T-cell (primary cell): ENCODE measurements at places on chromosomes 16 and 17.
A peak's percentile ranks its signal among the peaks of the same experiment; 100 is the strongest.

GRCh38 chr16:85798901-85799496 is 345 bp downstream of the EMC8 start:
- peak; percentile 45 for DNase-seq

DNA sequence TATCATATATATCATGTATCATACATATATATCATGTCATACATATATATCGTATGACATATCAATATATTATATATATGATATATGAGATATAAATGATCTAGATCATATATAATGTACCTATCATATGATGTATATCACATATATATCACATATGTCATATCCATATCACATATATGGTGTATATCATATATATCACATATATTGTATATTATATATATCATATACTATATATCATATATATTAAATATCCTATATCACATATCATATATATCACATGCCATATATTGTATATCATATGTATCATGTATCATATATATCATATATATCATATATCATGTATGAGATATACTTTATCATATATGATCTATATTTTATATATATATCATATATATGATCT is 355.9 kb upstream of the RBFOX1 start:
- DNase-seq, result no peak

DNA sequence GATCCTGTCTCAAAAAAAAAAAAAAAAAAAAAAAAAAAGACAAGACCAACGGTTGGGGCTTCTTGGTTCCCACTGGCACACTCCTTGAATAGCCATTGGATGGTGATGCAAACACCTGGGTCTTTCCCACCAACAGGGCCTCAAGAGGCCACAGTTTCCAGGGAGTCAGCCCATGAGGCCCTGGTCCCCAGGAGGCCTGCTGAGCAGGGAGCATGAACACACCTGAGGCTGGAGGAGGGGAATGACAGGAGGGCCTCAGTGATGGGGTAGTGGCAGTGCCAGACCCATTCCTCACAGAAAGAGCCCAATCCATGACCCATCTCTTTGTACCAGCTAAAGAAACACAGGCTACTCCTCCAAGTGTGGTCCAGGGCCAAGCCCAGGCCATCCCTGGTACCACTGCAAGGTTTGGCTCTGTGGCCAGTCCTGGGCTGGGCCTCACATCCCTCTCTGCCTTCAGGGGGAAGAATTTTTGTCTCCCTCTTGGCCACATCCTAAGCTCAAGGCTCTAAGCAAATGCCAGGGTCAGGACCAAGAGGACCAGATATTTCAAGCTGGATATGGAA is 13.9 kb downstream of the ARL2BP start:
- DNase-seq, result no peak

- DNase-seq, result no peak
Observed at GRCh38 chr16:56163089-56163488, 28.2 kb upstream of the GNAO1 start.

- no peak for DNase-seq
Observed at GRCh38 chr16:58032710-58033293, 7.2 kb downstream of the MMP15 start.

DNA sequence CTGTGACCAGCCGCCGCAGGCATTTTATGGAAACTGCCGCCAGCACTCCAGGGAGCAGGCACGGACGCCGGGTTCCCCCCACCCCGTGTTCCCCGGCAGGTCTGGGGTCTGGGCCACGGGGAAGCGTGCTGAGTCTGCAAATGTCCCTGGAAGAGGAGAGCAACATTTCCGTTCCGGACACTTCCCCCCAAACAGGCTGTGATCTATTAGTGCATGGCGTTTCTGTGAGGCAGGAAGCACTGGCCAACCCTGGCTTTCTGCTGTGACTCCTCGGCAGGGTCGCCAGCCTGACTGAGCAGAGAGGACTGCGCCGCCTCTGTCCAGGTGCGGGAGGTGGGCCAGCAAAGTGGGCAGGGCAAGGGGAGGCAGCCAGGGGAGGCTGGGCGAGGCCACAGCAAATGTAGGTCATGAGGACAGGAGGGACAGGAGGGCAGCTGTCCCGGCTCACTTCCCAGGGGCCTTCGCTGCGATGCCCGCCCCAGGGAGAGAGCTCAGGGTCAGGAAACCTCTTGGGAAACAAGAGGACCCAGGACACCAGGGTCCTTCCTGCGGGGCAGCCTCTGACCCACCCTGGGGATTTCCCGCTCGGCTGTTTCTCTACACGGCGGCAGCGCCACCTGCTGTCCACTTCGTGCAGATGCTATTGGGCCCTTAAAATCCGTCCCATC is 9.5 kb downstream of the FOXF1 start:
- peak; percentile 76 for DNase-seq

- no peak for DNase-seq
Observed at GRCh38 chr17:78726513-78726912, 55.6 kb downstream of the CYTH1 start.

DNA sequence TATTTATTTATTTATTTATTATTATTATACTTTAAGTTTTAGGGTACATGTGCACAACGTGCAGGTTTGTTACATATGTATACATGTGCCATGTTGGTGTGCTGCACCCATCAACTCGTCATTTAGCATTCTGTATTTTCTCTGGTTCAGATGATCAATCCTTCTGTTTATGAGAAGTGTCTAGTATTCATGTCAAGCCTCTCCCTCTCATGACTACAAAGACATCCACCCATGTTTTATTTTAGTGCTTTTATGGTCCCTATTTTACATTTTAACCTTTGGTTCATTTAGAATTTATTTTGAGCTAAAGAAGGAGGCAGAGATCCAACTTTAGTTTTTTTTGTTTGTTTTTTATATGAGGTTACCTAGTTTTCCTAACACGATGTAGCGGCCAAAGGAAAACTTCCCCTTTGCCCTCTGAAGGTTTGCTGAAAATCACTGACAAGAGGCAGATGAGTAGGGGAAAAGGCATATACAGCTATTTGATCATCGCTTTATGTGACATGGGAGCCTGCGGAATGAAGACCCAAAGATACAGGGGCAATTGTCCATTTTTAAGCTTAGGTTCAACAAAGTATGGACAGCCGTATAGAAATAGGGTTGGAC is 22.4 kb upstream of the AQP8 start:
- DNase-seq, result no peak

DNA sequence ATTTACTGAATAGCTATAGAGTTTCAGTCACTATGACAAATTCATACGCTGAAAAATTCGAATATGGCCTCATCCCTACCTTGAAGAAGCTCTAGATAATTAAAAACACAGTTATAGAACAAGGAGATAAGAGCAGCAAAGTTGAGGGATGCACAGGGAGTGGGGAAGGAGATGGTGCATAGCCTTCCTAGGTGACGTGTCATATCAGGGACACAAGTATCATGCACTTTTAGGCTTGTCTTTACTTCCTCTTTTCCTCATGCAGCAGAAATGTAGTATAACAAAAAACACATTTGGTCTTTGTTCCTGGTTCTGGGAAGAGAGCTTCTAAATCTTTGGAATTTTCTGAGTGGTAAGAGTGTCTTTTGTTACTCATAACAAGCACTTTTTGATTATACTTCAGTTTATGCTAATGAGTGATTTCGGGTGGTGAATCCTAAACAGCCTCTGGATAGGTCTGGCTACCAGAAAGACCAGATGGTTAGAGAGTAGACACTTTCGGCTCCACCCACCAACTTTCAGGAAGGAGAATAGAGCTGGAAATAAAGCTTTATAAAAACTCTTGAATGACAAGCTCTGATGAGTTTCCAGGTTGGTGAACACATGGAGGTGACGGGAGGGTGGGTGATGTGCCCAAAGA is 341.4 kb downstream of the UTP18 start:
- DNase-seq, result no peak

GRCh38 chr17:39867880-39868553 is at the start of gene ZPBP2:
TSS of gene ZPBP2 (plus strand) at chr17:39868202. CDS start at chr17:39868355, 153 bp downstream.
- DNase-seq, result peak; percentile 18

- DNase-seq, result no peak
Observed at GRCh38 chr17:42853597-42853967, 2.6 kb downstream of the AOC3 start.

- no peak for DNase-seq
Observed at GRCh38 chr17:79365836-79366770, 244.7 kb downstream of the RBFOX3 start.

- DNase-seq, result no peak
Observed at GRCh38 chr17:61579961-61580360, 11.1 kb downstream of the NACA2 start.

GRCh38 chr17:10992106-10992880 is 154.4 kb upstream of the PIRT start:
- DNase-seq, result no peak

- no peak for DNase-seq
Observed at GRCh38 chr16:81565321-81566028, 120.9 kb downstream of the CMIP start.

DNA sequence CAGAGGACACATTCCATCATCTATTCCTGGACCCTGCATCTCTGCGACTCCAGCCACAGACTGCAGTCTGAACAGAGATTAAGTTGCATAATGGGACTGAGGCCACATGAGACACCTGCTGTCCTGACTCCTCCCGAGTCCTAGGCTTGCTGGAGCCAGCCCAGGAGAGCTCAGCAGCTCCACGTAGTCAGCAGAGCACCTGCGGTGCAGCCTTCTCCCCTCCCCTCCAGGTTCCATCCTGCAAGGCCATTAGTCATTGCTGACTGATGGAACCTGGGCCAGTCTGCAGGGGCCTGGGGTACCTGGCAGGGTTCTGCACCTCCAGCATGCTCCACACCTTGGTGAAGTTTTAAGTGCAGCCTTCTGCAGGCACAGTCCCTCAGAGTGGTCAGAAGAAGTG is 76.7 kb downstream of the PLD6 start:
- DNase-seq, result no peak
